ENCODE measurements at places on chromosomes 2 and 18.

GRCh38 chr2:159201360-159202063 lies 85.0 kb downstream of the WDSUB1 start:
- DNase-seq = no peak

GRCh38 chr2:236117861-236118269 lies 50.3 kb downstream of the GBX2 start:
- peak; percentile 27 for DNase-seq

DNA sequence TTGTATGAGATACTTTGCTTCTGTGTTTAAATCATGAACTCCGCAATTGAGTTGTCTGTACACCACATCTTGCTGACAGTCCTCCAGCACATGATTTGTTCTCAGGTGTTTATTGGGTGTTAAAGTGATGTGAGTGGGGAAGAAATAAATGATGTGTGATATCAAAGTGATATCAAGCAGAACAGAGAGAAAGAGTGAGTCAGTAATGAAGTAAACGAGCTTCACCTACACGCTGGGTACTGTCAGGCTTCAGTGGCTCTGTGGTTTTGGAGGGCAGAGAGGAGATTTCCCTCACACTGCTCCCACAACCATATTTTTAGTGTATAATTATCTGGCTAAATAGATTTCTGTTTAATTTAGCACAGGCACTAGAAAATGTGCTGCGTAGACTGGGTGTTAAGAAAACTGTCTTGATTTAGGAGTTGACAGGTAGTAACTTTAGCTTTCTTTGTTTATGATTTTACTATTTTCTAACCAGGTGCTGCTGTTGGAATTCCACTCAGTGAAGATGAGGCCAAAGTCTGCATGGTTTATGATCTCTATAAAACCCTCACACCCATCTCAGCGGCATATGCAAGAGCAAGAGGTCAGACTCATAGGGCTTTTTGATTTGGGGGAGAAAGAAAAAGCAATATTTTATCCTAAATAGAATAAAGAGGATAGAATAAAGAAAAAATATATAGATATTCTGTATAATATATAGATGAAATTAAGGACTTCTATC lies 21.2 kb downstream of the ATIC start:
- DNase-seq = no peak

DNA sequence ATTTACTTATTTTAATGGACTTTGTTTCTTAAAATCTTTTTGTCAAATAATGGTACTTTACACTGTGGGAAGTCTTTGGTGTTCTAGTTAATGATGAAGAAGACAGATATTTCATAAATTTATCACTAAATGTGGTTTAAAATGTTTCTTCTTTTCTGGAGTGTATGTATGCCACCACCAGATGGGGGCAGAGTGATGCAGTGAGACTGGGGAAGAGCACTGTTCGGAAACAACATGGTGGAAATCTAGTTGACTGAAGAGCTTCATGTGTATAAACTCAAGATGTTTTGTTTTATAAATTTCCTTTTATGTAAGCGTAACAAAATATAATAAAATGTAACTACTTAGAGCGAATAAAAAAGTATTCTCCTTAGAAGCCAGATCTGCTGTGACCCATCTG lies 195.1 kb downstream of the KCNE4 start:
- no peak for DNase-seq

GRCh38 chr2:37068686-37069085 lies 15.5 kb downstream of the HEATR5B start:
- no peak for DNase-seq

DNA sequence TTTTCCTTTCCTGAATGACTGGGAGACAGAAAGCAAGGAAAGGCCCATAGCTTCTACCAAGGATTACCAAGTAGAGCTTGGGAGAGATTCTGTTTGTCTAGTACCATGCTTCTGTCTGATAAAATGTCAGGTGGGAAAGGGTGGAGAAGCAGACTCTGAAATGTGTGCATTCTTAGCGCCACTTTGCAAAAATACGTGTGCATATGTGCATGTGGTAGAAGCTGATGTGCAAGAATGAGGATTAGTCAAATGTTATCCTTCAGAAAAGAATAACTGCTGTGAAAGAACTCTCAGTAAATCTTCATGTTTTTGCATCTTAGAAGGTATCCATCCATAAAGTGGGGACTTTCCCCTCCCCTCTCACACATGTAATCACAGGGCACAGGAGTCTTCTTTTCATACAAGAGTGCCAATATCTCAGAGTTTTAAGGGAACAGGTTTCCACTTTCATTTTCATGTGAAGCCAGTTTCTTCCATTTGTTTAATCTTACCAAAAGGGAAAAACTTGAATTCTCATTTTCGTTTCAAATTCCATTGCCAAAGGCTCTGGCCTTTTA lies 15.4 kb upstream of the DGKD start:
- no peak for DNase-seq

DNA sequence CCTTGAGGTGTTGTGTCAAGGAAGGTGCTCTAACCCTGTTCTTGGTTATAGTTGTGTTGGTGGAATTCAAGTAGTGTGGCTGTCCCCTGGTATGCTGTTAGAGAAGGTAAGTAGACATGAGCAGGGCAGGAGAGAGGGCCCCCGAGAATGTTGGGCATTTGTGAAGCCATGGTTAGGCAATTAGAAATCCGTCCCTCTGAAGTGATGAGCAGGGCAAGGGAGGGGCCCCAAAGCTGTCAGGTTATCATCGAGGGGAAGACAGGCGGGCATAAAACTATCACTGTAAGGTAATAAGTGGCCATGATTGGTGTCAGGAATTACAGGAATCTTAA lies 5.2 kb downstream of the XRCC5 start:
- no peak for DNase-seq

GRCh38 chr18:38868757-38869156 lies 1303.2 kb upstream of the CELF4 start:
- no peak for DNase-seq

- DNase-seq = no peak
Observed at GRCh38 chr18:6865251-6865650, 135.7 kb downstream of the ARHGAP28 start.

DNA sequence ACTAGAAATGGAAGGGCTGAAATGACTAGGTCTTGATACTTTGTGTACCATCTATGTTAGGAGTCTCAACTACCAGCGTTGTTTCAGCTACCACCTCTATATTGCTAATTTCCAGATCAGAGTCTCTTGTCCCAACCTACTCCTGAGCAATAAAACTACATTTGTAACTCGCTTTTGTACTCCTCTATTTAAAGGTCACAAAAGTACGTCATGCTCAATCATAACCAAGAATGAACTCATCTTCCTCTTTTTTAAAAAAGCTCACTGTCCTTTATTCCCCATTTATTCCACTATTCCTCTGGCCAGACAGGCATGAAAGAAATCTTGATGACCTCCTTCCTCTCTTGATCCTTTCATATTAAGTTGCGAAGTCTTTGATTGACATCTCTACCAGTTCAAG lies 11.2 kb upstream of the MATN3 start:
- DNase-seq = no peak

GRCh38 chr2:31859959-31860358 lies 150.8 kb downstream of the MEMO1 start:
- no peak for DNase-seq

DNA sequence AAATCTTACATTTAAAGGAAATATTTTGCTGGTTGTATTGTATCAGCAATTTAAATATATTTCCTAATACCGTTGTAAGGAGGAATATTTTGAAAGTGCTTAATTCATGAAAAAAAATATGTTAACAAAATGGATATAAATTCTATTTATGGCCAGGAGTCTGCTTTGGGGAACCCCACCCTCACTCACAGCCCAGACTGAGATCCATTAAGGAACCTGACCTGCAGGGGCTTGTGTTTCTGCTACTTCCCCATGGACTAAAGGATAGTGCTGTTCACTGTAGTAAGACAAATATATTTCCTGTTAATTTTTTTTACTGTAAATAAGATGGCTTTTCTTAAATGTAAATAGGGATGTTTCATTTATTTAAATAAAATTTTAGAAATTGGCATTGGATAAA lies 221.9 kb upstream of the COL3A1 start:
- DNase-seq = no peak

- no peak for DNase-seq
Observed at GRCh38 chr2:49000695-49001094, 153.6 kb downstream of the FSHR start.

- no peak for DNase-seq
Observed at GRCh38 chr2:237643582-237644380, 16.4 kb downstream of the LRRFIP1 start.

DNA sequence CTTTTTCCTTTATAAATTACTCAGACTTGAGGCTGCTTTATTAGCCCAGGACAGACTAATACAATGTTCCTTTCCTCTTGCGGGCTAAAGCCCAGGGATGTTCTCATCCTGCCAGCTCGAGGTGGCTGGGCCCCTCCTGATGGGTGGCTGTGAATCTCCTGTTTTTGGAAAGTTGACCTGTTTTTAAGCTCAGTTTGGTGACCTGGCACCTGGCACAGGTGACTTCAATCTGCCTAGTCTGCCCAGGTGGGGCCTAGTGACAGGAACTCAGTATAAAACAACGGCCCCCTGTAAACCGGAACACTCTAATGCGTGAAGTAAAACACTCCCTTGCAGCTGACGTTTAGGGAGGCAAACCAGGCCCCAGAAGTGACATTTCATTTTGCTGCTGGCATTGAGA lies 92.7 kb upstream of the SNTG2 start:
- DNase-seq = no peak

GRCh38 chr2:31127931-31128330 lies 10.3 kb downstream of the GALNT14 start:
- no peak for DNase-seq

- DNase-seq = no peak
Observed at GRCh38 chr2:10383960-10384734, 64.0 kb downstream of the ODC1 start.

DNA sequence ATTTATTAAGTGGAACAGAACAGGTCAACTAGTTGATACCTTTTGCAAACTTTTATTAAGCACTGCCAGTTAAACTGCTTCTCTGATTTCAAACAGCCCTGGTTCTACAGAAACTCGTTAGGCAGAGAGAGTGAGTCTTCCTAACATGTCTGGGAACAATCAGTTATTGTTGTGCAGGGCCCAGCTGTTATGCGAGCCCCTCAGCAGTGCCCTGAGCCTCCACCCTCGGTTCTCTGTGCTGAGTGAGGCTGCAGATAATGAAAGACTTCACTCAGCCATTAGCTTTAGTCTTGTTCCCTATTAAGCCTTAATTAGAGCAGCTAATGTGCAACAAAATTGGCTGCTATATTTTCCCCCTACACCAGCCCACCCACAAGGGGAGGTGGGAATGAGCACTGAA lies 39.6 kb downstream of the KCTD18 start:
- no peak for DNase-seq

- DNase-seq = peak; percentile 30
Observed at GRCh38 chr2:65710779-65711295, 278.4 kb upstream of the SPRED2 start.

Measured in A549 (cell line).